ENCODE measurements at places on chromosomes 3 and 15. TPM values are rescaled to one million over a fixed set of nuclear protein-coding genes. Genes with fewer than 3 reads are reported as not detected.

DNA sequence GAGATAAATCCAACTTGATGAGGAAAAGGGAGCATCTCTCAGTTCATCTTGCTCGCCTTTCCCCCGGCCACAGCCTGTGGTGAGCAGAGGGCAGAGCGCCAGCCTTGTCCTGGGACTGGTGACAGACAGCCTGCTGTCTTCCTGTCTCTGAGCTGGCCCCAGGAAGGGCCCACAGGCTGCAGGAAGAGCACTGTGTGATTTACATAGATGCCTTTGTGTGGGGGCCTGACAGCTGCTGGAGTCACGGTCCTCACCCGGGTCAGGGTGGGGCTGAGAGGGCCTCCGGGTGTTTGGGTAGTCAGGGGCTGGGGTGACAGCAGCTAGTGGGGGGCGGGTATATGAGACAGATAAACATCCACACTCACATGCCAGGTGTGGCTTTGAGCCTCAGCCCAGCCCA lies 29.3 kb downstream of the PLA2G4D start:
- peak; percentile 41 for DNase-seq

DNA sequence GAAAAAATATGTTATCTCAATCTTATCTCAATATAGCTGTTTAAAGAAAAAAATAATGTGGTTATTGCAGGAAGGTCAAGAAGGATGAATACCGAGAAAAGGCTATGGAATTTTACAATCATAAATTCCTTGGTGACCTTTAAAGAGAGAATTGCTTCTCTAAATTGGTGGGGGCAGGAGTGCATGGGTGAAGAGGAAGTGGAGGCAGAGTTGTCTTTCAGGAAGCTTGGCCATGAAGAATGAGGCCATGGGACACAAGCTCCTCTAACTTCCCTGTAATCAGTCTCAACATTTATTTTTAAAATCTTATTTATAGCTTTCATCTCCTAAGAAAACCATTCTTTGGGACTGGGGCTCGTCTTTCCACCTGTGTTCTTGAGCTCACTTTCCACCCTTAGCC lies 22.4 kb upstream of the ALDH1A2 start:
- DNase-seq, result no peak

DNA sequence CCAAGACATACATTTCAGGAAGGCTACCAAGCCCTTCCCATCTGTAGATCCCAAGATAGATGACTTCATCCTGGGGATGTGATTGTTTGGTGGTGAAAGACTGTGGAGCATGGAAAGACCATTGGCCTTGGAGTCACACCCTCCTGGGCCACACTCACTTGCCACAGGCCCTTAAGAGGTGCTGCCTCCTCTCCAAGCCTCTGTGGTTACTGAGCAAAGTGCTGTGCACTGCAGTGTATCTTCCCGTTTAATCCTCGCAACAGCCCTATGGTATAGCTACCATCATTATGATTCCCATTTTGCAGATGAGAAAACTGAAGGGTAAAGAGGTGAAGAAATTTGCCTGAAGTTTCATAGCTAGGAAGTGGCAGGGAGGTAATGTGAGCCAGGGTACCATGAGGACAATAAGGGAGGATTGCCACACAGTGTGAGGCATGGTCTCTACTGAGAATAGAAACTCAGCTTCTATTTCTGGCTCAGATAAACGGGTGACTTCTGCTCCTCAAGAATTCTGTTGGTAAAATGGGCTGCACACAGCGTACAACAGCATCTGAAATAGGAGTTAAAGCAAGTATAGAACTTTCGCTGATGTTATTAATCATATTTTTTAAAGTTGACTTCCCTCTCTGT lies 23.9 kb upstream of the RHO start:
- no peak for DNase-seq

GRCh38 chr15:60391722-60392315 lies 6.0 kb downstream of the ANXA2 start:
- DNase-seq, result no peak

Gene ZNF860
- 3.4 TPM for total RNA-seq

Gene KNL1
- 7.5 TPM for total RNA-seq

Gene GPR27
- total RNA-seq, result not detected

Gene SLC15A2
- 0.33 TPM for total RNA-seq

Gene EHHADH
- 7.7 TPM for total RNA-seq

Gene C2CD4A
- total RNA-seq, result 2.7 TPM

Gene CSPG5
- 0.51 TPM for total RNA-seq

All from dermis blood vessel endothelial cell (primary cell).